ENCODE measurements at places on chromosomes 3 and 15. TPM values are rescaled to one million over a fixed set of nuclear protein-coding genes. Genes with fewer than 3 reads are reported as not detected.

- no peak overlapping the region for H3K27ac ChIP-seq
- no peaks in the 10 kb centered on the region for H3K36me3 ChIP-seq
- H3K27me3 ChIP-seq: peaks cover 21% of the 10 kb centered on the region
- no peak overlapping the region for H3K4me3 ChIP-seq
Observed at GRCh38 chr3:71890356-71890931, 105.5 kb upstream of the PROK2 start.

GRCh38 chr3:37731895-37732294 lies 129.8 kb upstream of the CTDSPL start:
- no peaks in the 10 kb centered on the region for H3K36me3 ChIP-seq
- H3K4me1 ChIP-seq: no peaks in the 10 kb centered on the region
- no peak overlapping the region for H3K4me3 ChIP-seq
- no peak for DNase-seq

- H3K4me1 ChIP-seq: peaks cover 16% of the 10 kb centered on the region
- H3K36me3 ChIP-seq: no peaks in the 10 kb centered on the region
Observed at GRCh38 chr3:139764936-139765335, 87.2 kb upstream of the NMNAT3 start.

- no peak overlapping the region for H3K4me3 ChIP-seq
- no peak for DNase-seq
- H3K4me1 ChIP-seq: no peaks in the 10 kb centered on the region
- no peaks in the 10 kb centered on the region for H3K27me3 ChIP-seq
Observed at GRCh38 chr3:189389346-189389745, 217.6 kb downstream of the TPRG1 start.

Gene GOLGA6L7
- total RNA-seq: not detected
